ENCODE measurements at places on chromosomes 5 and 9.

- no peak for DNase-seq
These were observed 75.7 kb upstream of the FBXW11 start for GRCh38 chr5:172082180-172082579.

- DNase-seq = no peak
These were observed 9.6 kb downstream of the MCC start for GRCh38 chr5:113478691-113479090.

- no peak for DNase-seq
These were observed 214.2 kb downstream of the FANCC start for GRCh38 chr9:95103281-95103771.

DNA sequence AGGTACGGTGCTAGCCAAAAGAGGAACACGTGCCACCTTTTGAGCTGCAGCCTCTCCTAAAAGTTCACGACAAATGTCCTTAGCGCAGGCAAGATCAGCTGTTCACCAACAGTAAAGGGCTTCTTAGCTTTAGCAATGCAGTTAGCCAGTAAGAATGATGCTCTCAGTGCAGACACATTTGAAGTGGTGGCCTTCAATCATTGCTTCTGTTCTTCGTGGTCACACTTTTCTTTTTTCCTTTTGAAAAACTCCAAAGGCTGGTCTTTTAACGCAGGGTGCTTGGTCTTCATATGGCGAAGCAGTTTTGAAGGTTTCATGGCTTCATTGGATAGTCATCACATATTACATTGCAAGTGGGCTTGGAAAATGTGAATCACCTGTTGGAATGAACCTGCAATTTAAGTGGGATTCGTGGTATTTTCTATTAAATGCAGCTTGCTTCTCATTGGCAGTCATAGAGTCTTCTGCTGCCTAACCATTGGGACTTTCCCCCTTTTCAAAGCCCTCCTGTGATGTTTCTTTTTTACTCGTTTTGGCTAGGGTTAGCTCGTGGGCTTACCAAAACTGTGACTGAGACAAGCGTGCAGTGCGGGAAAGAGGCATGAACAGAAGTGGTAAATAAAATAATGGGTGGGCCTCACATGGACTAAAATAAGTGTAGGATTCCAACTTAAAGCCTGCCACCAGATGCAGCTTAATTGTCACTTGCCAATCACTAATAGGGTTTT lies 100.9 kb downstream of the MRPL36 start:
- no peak for DNase-seq

GRCh38 chr9:108599571-108599970 lies 256.2 kb downstream of the ACTL7B start:
- peak; percentile 53 for DNase-seq

DNA sequence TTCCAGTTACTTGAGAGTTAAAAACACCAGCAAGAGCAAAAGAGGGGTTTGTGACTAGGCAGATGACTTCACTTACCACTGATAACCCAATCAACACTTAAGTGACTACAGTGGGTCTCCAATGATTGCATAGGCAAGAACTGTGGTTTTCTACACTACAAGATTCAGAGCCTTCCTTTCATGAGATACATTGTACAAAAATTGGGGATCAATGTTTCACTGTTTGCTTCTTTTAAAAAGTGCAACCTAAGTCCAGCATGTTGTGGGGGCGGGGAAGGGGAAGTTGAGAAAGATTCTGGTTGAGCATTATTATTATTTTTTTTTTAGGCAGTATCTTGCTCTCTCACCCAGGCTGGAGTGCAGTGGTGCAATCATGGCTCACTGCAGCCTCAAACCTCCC lies 3.6 kb downstream of the IQGAP2 start:
- no peak for DNase-seq

GRCh38 chr9:89400403-89401116 lies 82.3 kb downstream of the SECISBP2 start:
- DNase-seq = no peak

GRCh38 chr9:136156209-136157120 lies 37.8 kb upstream of the TMEM250 start:
- no peak for DNase-seq

DNA sequence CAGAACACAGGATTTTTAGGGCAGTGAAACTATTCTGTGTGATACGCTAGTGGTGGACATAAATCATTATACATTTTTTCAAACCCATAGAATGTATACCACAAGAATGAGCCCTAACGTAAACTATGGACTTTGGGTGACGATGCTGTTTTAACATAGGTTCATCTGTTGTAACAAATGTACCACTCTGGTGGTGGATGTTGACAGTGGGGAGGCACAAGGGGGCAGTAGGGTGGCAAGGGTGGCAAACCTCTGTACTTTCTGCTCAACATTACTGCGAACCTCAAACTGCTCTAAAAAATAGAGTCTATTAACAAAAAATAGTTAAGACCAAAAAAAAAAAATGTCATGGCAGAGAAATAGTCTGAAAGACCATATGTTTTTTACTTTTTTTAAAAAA lies 9.1 kb upstream of the MVB12B start:
- no peak for DNase-seq

- DNase-seq = no peak
These were observed 31.1 kb upstream of the STXBP1 start for GRCh38 chr9:127580879-127581475.

DNA sequence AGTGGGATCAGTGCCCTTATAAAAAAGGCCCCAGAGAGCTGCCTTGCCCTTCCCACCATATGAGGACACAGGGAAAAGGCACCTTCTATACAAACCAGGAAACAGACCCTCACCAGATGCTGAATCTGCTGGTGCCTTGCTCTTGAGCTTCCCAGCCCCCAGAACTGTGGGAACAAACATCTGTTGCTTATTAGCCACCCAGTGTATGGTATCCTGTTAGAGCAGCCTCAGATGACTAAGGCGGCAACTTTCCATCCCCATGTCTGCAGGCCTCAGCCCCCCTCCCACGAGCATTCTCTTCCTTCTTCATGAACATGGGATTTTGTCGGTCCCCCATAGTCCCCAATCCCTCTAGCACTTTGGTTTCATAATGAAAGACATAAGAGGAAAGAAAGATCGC lies 202.5 kb upstream of the GAS1 start:
- DNase-seq = no peak

DNA sequence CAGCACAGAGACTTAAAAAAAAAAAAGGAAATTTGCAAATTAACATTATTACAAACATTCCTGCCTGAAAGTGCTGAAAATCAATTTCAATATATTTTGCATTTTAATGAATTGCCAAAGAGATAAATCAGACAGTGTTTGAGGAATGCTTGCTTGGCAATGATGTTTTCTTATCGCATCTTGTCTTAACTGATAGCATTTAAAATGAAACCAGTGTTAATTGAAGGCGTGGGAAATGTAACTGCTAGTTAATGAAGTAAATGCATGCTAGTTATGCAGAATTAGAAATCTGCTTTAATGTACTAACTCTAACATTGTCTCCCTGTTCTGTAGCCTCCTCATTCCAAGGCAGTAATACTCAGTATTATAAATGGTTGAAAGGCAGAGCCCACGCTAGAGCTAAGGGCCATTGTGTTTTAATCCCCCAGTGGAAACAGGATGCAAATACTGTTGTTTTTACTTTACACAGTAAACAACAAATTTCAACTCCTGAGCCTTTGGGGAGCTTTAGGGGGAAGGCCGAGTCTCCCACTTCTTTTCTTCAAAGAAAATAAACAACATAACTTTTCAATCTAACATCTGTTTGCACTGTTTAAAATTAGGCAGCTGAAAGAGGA lies 586.9 kb downstream of the TLE4 start:
- no peak for DNase-seq

- DNase-seq = no peak
These were observed 83.4 kb downstream of the ACTL7B start for GRCh38 chr9:108772301-108772894.
